ENCODE measurements at places on chromosomes 16 and 17. TPM values are rescaled to one million over a fixed set of nuclear protein-coding genes. Genes with fewer than 3 reads are reported as not detected.

- ATAC-seq = no peak
These were observed 7.7 kb upstream of the ZNF652 start for GRCh38 chr17:49369760-49370159.

Gene FOXN1
- 0.15 TPM for total RNA-seq

Gene GSG1L
- total RNA-seq = not detected

DNA sequence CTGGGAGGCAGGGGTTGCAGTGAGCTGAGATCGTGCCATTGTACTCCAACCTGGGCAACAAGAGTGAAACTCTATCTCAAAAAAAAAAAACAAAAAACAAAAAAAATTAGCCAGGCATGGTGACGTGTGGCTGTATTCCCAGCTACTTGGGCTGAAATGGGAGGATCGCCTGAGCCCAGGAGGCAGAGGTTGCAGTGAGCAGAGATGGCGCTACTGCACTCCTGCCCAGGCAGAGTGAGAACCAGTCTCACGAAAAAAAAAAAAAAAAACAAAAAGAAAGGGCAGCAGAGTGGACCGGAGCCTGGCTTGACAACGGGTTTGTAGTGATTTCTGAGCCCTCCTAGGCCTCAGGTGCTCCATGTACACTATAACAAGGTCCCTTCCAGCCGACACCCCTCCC lies 33.1 kb downstream of the PEMT start:
- ATAC-seq = no peak

DNA sequence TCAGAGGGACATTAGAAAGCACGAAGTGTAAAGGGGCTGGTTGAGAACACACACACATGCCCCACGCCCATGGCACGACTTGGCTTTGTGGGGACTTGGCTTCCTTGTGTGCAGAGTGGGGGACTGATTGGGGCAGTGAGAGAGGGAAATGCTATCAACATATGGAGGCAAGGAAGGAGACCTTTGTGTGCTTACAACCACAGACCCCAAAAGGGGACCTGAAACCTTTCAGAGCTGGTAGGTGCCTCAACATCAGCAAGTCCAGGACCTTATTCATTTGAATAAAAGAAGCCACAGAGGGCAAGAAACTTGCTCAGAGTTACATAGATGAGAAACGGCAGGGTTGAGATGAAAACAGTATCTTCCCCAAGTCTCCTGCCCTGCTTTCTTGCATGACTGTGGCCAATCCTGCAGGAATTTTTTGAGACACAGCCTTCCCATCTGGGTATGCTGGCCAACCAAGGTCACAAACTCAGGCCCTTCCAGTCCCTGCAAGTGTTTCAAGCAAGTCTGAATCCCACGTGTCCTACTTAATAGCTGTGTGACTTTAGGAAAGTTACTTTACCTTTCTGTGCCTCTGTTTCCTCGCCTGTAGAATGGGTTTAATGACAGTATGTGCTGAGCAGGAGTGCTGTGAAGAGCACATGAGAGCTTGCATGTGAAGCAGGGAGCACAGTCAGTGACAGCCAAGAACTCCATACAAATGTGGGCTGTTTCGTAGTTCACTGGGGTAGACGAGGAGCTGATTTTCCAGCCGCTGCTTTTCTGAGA lies 26.2 kb downstream of the C16orf78 start:
- no peak for ATAC-seq

- ATAC-seq = no peak
These were observed 14.8 kb downstream of the SGCA start for GRCh38 chr17:50180620-50181019.

Gene CALB2
- total RNA-seq = not detected

DNA sequence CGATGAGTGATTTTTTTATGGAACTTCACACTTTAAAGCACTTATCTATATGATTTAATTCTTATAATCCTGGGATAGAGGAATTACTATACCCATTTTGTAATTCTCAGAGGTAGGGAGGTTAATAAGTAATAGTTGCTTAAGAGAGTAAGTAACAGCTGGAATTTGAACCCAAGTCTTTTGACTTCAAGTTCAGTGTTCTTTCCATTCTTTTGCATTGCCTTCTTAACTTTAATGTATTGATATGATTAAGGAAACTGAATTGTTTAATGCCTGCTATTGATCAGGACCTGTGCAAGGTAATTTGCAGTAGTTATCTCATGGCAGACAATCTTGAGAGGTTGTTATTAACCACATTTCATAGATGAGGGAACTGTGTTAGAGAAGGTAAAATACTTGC lies 78.5 kb downstream of the TUBD1 start:
- ATAC-seq = no peak

DNA sequence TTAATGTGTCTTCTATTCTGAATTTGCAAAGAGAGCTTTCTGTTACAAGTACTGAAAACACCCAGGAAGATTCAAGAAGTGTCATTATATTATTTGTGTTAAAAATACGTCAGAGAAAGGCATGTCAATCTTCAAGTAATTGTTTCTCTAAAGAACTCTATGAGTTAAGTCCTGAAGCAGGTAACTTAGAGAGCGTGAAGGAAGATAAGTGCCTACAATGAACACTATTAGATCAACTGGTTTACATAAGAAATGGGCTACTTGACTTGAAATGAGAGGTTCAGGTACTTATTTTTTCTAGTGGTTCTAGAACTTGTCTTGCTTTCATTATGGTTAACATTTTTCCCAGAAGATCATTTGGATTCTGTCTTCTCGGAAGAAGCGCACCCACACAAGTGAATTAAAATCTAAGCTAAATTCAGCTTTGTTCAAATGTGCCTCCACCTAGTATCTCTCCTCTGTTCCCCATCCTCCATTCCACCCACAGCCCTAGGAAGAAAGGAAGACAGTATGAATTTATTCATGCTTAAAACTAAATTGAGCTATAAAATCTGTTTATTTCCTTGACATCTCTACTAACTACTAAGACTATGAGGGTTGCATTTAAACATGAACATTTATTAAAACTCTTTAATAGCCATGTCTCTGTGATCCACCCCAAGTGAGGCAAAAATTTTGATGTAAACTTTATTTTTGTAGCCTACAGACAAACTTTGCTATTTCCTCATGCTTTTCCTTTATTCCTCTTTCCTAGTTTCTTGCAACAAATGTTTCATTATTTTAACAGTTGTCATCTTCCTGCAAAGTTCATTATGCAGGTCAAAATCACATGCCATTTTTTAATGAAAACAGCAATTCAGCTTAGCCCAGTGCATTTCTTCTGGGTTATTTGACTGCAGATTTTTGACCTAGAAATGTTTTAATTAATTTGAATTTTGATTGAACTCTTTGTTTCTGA lies 206.8 kb downstream of the KCNJ2 start:
- no peak for ATAC-seq

DNA sequence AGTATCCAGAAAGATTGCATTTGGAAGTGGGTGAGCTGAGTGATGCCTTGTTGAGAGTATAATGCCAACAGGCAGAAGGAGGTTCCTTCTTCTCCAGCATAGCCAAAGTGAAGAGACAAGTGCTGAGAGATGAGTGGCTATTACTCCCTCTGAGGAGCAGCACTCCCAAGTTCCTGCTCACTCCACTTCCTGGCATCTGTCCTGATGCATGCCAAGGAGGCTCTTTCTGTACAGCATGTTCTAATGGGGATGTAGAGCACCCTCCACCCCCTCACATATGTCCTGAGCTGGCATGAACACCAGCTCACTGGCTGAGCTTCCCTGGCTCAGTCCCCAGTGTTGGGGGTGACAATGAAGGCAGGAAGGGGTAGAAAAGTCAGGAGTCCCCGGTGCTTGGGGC lies 44.2 kb upstream of the DNAH9 start:
- ATAC-seq = no peak

Data from gastroesophageal sphincter (tissue), 4 donors.